EL (cell line): ENCODE measurements at places on chromosomes 12 and 14.
A peak's percentile ranks its signal among the peaks of the same experiment; 100 is the strongest.

DNA sequence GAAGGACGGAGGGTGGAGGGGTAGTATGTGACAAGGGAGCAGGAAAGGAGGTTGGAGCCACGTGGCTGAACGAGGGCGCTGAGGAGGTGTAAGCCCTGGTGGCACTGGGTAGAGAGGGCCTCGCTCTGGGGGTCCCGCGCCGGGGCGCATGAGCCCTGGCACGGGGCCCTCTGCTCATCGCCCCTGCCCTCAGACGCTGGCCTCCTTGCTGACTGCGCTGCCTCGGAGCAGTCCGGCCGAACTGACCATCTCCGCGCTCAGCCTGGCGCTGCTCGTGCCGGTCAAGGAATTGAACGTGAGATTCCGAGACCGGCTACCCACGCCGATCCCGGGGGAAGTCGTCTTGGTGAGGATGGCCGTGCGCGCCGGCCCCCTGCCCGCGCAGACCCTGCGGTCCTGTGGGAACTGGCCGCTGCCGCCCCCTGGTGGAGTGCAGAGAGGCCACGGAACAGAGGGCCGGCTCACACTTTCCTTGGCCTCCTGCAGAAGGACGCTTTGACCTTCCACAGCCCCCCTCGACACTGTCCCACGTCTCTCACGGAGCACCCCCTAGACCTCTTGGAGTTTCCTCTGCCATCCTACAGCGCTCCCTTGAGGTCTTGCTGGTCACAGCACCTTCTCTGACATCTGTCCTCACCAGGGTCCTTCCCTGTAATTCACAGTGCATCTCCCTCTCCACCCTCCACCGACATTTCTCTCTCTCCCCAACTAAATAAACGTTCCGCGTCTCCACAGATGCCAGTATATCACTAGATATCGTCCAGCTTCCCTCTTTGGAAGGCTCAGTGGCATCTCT lies 10.5 kb downstream of the ARHGEF25 start:
- peak; percentile 43 for DNase-seq

DNA sequence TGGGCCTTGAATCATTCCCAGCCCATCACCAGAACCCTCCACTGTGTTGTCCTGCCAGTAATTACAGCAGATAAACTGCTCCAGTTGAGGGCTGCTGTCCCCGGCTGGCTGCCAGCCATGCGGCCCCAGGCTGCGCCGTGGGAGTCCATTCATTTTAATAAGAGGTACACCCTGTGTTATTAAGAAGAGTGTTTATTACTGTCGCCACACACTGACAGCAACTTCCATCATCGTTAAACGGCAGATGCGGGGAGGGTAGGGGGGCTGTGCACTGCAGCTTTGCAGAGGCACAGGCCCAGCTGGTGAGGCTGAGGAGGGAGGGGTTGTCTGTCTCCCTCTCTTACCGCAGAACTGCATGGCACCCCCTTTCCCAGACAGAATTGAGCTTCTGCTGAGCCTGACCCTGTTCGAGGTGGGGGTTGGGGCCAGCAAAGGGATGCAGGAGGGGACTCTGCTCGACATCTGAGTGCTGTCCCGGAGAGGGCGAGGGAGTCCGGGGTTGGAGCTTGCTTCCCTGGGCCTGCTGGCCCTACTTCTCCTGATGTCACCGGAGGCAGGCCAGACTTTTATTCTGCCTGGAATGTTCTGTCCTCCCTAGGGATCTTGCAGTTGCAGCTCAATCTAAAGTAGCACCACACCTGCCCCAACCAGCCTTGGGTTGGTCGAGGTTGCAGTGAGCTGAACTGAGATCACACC lies 33.8 kb upstream of the GPATCH2L start:
- DNase-seq, result no peak

GRCh38 chr12:50589650-50590435 lies 85.1 kb downstream of the DIP2B start:
- DNase-seq, result peak; percentile 92

GRCh38 chr12:120229487-120230325 lies 28.8 kb upstream of the RPLP0 start:
- peak; percentile 72 for DNase-seq

GRCh38 chr12:69456239-69456638 lies 13.9 kb upstream of the FRS2 start:
- DNase-seq, result no peak

- DNase-seq, result no peak
These were observed 420.2 kb upstream of the TMTC1 start for GRCh38 chr12:30203981-30204380.

DNA sequence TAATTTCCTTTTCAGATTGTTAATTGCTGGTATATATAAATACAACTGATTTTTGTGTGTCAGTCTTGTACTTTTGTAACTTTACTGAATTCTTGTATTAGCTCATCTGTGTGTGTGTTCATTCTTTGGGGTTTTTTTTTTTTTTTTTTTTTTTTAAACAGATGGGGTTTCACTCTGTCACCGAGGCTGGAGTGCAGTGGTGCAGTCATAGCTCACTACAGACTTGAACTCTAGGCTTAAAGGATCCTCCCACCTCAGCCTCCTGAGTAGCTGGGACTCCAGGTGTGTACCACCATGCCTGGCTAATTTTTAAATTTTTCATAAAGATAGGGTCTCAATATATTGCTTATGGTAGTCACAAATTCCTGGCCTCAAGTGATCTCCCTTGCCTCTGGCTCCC lies 68.0 kb downstream of the WNK1 start:
- no peak for DNase-seq

DNA sequence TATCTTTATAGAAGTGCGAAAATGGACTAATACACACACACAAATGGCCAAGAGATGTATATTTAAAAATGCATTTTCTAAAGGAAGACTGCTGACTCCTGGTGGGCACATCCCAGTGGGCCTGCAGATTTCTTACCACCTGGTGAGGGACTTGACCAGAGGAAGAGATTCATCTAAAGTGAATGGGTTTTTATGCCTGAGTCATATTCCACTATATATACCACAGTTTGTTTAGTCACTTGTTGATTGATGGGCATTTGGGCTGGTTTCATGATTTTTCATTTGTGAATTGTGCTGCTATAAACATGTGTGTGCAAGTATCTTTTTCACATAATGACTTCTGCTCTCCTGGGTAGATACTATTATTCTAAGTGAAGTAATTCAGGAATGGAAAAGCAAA lies 277.3 kb downstream of the SLC16A7 start:
- DNase-seq, result no peak

DNA sequence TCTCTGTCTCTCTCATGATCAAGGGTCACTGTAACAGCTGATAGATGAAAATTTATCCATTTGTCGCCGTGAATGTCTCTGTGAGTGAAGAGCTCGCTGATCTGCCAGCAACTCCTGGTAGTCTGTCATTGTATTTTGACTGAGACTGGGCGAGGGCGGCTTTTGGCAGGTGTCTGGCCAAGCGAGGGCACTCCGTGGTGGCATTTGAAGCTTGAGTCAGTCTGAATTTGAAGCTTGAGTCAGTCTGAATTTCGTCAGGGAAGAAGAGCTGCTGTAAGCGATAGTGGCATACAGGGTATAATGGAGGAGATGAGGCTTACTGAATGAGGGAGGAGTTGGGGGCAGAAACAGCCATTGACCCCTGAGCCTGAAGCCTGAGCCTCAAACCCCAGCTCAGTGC lies 56.8 kb upstream of the FAM181A start:
- DNase-seq, result no peak

DNA sequence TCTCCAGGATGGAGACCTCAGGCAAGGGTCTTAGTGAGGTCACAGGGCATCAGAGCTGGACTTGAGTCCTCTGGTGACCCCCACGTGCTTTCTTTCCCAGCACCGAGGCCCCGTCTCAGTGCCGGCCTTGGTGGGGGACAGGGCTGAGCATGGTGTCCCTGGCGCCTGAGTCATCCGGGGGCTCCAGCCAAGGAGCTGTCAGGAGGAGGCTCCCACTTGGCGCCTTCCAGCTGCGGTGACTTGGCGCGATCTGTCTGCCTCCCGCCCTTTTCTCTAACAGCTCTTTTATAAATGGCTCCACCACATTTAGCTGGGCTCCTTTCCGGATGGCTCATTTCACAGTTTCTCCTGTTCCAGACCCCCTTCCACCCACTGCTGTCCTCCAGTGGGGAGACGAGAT lies 60.4 kb downstream of the PRMT8 start:
- no peak for DNase-seq
